Naive thymus-derived CD8-positive, alpha-beta T cell (primary cell): ENCODE measurements at places on chromosomes 4 and X. TPM values are rescaled to one million over a fixed set of nuclear protein-coding genes. Genes with fewer than 3 reads are reported as not detected.

The THOC2 gene
- 105 TPM for total RNA-seq

The CLDN2 gene
- not detected for total RNA-seq

The RADX gene
- total RNA-seq = 12.5 TPM

GRCh38 chr4:142901166-142901662, 55.1 kb upstream of the INPP4B start:
- H3K27me3 ChIP-seq = peaks cover 6% of the 10 kb centered on the region
- H3K36me3 ChIP-seq = no peaks in the 10 kb centered on the region
- no peak for DNase-seq
- no peak overlapping the region for H3K27ac ChIP-seq
- no peak overlapping the region for H3K4me3 ChIP-seq

- no peaks in the 10 kb centered on the region for H3K4me1 ChIP-seq
- no peak for DNase-seq
- H3K4me3 ChIP-seq = no peak overlapping the region
- no peaks in the 10 kb centered on the region for H3K36me3 ChIP-seq
- peaks cover 3% of the 10 kb centered on the region for H3K27me3 ChIP-seq
- H3K27ac ChIP-seq = no peak overlapping the region
These were observed 153.0 kb upstream of the SCML1 start for GRCh38 chrX:17584248-17584681.
